Inflammatory macrophage treated with lipopolysaccharide for 1 hour (primary cell): ENCODE measurements at places on chromosomes 3 and 15.
A peak's percentile ranks its signal among the peaks of the same experiment; 100 is the strongest.

GRCh38 chr3:16200411-16200810 lies 25.9 kb downstream of the GALNT15 start:
- no peak for DNase-seq

DNA sequence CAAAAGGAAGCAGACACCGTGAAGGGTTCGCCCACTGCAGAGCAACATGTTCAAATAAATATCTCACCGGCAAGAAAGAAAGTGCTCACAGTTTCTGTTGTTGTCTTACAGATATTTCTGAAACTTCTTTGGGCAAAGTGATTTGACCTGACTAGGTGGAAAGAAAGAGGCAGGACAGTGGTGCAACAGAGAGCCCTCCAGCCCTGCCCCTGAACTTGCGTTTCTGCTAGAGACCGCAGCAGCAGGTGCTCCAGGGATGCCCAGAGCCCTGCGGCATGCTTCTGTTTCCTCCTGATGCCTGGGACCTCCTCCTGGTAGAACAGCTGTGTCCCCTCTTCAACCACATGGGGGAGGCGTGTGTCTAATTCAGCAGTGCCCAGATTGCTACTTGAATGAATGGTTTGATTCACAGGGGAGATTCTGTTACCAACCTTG lies 123.4 kb downstream of the ATP10A start:
- peak; percentile 12 for DNase-seq

- peak; percentile 20 for DNase-seq
Measured at GRCh38 chr3:71582036-71582611, 1.4 kb downstream of the FOXP1 start.

DNA sequence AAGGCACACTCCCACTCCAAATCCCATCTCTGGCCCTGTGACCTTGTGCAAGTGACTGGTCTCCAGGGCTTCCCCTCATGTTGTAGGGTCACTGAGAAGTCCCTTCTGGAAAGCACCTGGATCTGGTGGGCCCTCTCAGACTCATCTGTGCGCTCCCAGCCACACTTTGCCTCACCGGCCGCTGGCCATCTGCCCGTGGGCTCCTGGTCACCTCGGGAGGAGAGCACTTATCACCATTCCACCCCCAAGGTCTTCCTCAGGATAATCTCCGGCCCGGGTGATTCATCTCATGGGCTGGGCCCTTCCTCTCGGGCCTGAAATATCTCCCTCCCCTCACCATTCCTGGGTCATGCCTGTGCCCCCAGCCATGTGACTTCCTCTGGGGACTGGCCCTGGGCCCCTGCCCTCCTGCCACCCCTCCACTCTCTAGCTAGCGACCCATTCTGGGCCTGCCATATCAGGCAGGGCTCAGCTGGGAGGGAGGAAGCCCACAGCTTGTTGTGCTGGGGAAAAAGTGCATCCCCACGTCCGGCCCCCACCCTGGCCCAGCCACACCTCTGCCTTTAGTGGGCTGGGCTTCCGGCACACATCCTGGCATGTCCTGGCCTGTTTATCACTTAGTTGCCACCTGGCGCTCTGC lies 10.6 kb upstream of the WNT7A start:
- DNase-seq = no peak

GRCh38 chr3:39401983-39402382 lies 4.5 kb upstream of the RPSA start:
- DNase-seq = no peak

- no peak for DNase-seq
Measured at GRCh38 chr15:68421798-68422402, 10.1 kb downstream of the ITGA11 start.

DNA sequence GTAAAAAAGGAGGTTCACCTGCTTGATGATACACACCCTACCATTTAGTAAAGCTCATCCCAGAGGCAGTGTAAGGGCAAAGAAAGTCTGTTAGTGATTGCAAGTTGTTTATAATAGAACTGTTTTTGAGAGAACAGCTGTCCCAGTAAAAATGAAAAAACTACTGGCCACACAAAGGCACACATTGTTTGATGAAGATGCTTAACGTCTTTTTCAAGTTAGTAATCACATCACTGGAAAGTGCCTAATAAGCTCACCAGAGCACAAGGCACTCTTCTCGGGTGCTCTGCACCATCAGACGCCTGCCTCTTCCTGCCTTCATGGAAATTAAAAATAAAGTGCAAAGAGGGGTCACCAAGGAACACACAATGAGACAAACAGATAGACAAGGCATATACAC lies 186.9 kb downstream of the PDZRN3 start:
- no peak for DNase-seq

DNA sequence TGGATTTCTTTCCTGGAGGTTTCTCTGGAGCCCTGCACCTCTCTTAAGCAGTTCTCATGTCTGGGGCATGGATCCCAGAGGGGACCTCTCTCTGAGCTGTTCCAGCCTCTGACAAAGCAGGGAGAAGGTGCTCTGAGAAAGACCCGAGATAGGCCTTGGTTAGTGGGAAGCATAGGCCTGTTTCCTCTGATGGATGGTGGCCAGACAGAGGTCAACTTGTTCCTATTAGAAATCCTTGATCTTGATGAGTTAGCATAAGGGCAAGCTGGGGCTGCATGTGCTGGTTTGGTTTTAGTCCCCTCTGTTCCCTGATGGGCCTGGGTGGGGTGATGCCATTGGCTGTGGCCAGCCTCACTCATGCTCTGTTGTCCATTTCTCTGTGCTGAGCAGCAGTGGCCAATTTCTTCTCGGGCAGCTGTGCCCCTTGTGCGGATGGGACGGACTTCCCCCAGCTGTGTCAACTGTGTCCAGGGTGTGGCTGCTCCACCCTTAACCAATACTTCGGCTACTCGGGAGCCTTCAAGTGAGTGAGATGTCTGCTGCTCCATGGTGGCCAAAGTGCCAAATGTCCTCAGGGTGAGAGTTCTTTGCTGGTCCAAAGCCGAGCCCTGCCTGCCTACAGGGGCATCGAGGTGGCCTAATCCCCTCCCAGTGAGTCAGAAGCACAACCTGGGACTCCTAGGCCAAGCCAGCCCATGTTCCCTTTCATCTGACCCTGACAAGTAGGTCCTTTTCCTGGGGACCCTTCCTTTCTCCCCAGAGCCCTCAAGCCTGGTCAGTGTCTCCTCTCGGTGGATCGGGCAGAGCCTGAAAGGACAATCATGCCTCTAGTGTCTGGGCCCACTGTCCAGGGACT lies 9.0 kb downstream of the TF start:
- no peak for DNase-seq

DNA sequence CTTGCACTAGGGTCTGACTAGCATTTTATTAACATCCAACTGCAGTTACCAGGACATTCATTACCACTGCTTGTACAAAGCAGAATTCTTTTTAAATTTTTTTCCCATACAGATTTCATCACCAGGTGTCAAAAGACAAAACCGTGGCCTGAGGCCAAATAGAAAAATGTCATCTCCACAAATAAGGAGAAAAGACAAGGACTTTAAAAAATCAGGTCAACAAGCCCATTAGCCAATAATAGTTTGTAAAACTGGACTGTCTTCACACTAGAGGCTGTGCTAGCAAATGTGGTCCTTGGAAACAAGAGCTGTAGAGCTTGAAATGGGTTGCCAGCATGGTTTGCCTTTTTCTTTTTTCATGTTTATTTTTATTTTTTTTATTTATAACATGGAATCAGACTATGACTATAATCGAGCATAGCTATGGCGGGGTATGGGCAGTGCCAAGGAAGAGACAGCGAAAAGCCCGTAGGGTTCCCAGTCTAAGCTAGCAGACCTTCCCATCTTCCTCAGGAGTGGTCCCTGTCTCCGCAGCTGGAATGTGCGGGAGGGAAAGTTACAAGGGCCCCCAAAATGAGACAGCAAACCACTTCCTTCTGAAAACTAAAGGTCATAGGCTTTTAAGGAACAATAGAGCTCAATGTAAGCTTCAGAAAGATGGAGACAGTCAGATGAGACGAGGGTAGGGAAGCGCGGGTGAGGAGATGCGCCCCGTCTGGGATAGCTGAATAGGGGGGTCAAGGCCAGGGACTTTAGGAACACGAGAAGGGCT lies 1.5 kb downstream of the PTPN9 start:
- DNase-seq = peak; percentile 37

- no peak for DNase-seq
Measured at GRCh38 chr15:82851981-82852511, 42.6 kb downstream of the WHAMM start.

- no peak for DNase-seq
Measured at GRCh38 chr15:86267892-86268291, 188.2 kb downstream of the AGBL1 start.

- DNase-seq = no peak
Measured at GRCh38 chr3:71451060-71451459, 132.5 kb downstream of the FOXP1 start.

DNA sequence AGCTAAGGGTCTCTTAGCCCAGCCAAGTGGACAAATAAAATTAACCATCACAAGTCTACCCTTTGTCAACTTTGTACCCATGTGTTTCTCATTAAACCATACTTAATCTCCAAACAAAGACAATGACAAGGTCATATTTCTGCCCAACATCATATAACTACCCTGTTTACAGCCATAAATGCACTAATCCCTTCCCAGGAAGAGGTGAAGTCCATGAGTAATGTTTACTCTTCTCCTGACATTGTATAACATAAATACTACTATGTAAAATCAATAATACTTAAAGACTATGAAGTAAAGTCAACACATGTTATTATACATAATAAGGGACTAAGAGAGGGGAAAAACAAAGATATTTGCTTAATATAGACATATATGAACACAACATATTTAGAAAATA lies 38.5 kb upstream of the FAN1 start:
- no peak for DNase-seq

- DNase-seq = no peak
Measured at GRCh38 chr3:52236424-52236886, 2.5 kb downstream of the TWF2 start.

GRCh38 chr3:9951962-9952805 lies at the start of gene PRRT3:
PRRT3 (minus strand) TSS chr3:9952408; CDS start chr3:9950115, 2,293 bp downstream.
- DNase-seq = peak; percentile 52

- DNase-seq = no peak
Measured at GRCh38 chr3:71360180-71360579, 223.3 kb downstream of the FOXP1 start.

- no peak for DNase-seq
Measured at GRCh38 chr3:169195672-169196071, 467.8 kb downstream of the MECOM start.

GRCh38 chr3:174132421-174133042 lies 726.6 kb upstream of the NAALADL2 start:
- no peak for DNase-seq

DNA sequence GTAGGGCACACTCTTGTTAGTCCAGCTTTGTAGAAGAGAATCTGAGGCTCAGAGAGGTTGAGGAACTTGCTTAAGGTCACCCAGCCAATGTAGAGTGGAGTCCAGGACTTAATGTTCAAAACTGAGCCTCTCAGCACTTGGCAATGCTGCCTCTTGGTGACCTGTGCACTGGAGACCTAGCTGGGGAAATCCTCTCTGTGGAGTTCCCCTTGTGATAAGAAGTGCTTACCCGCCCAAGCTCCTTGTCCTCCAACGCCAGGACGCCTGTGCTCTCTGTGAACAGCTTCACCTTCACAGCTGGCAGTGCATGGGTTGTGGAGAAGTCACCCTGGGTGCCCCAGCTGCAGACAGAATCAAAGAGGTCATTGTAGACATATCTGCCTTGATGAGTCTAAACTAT lies 219.1 kb upstream of the FEZF2 start:
- no peak for DNase-seq

GRCh38 chr15:94476686-94477085 lies 245.3 kb downstream of the MCTP2 start:
- DNase-seq = no peak

- DNase-seq = no peak
Measured at GRCh38 chr3:154657218-154657617, 227.2 kb upstream of the GPR149 start.

GRCh38 chr3:106719583-106719982 lies 657.7 kb upstream of the CCDC54 start:
- DNase-seq = no peak

DNA sequence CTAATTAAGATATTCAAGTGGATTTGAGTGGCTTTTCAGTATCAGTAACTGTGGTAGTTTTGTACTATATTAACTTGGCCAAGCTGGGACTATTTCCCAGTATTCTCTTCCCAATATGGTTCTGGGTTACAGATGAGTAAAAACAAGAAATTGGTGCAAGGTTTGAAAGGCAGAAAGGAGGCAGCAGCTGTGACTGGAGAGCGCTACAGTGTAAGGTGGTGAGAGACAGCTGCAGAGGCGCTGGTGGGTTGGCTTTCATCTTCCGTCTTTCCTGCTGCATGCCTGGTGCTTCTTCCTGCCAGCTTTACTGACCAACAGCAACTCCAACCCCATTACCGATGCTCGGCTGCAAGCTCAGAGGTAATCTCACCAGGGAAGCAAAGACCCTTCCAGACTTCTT lies 9.8 kb downstream of the DPH3 start:
- no peak for DNase-seq

DNA sequence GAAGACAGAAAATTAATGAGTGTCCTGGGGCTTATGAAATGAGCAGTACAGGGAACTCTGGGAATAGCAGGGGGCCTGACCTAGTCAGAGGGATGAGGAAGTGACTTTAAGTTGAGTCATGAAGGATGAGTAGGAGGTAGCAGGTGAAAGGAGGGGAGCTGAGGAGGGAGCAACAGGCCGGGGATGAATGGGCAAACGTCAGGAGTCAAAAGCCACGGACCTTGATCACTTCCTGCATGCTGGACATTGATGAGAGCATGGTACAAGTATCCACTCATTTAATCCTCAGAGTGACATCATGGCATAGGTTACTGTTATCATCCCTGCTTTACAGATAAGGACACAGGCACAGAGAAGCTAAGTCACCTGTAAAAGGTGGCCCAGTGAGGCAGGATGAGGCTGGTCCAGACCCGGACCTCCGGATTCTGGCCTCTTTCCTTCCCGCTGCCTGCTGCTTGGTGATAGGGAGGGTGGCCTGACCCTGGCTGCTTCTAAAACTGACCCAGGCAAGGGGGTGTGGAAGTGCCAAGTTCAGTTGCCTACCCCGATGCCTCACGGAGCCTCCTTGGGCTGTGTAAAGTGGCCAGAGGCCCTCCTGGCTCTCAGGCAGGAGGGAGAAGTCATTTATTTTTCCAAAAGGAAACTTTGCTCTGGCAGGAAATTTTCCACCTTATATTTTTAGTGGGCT lies 7.6 kb downstream of the CORO2B start:
- DNase-seq = no peak

DNA sequence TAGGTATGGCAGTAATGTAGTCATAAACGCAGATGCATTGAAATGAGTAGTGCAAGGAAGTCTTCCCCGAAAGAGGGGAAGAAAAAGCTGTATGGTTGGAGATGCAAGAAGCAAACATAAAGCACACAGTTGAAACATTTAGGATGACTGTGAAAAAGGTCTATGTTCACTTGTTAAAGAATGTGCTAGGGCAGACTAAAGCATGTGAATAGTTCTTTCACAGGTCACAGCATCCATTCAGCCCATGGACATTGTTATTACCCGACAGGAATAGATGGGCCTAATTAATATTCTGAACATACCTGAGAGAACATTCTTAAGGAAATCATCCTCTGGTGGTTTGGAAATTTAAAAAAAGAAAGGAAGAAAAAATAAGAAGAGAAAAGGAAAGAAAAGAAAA lies 595.2 kb downstream of the ZIC1 start:
- DNase-seq = no peak

GRCh38 chr3:147377412-147378367 lies 28.7 kb downstream of the ZIC4 start:
- DNase-seq = no peak

- DNase-seq = no peak
Measured at GRCh38 chr15:93179700-93180102, 90.7 kb upstream of the RGMA start.

- no peak for DNase-seq
Measured at GRCh38 chr3:16551342-16551976, 38.0 kb upstream of the RFTN1 start.
